Ovary (tissue), 10 donors: ENCODE measurements at places on chromosomes 3 and 15. TPM values are rescaled to one million over a fixed set of nuclear protein-coding genes. Genes with fewer than 3 reads are reported as not detected.
A peak's percentile ranks its signal among the peaks of the same experiment; 100 is the strongest.

DNA sequence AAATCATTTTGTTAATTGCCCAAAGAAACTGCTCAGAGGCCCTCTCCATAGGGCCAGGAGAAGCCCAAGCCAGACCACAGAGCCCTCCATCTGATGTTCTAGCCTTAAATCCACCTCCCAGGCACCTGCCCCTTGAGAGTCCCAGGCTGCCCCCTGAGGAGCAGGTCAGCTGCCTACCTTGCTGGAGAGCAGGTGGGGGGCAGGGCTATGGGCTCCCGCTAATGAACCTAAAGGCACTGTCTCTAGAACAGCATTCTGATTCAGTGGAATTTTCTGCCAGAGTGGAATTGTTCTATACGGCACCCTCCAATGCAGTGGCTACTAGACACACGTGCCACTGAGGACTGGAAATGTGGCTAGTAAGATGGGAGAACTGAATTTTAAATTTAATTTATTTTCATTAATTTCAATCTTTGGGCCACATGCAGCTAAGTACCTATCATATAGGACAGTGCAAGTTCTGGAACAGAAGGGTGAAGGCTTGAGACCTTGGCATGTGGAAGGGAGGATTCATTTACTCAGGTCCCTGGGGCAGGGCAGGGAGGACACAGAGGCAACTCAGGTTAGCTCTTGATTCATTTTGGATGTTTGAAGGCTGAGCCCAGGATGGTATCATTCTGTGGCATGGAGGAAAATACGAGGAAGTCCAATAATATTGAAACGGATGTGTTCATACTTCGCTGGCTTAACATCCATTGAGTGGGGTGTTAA is 11.4 kb downstream of the AMOTL2 start:
- H3K27me3 ChIP-seq = no peaks in the 10 kb centered on the region
- DNase-seq = peak; percentile 9
- H3K36me3 ChIP-seq = no peaks in the 10 kb centered on the region
- H3K27ac ChIP-seq = peak overlapping the region; percentile 72
- H3K4me1 ChIP-seq = peaks cover 36% of the 10 kb centered on the region
- H3K4me3 ChIP-seq = no peak overlapping the region

- H3K27me3 ChIP-seq = no peaks in the 10 kb centered on the region
- no peak overlapping the region for H3K27ac ChIP-seq
- H3K4me1 ChIP-seq = peaks cover 8% of the 10 kb centered on the region
- DNase-seq = no peak
- no peaks in the 10 kb centered on the region for H3K36me3 ChIP-seq
These were observed 58.6 kb downstream of the FLNB start for GRCh38 chr3:58066842-58067241.

GRCh38 chr3:160403028-160403545 is 3.6 kb downstream of the SMC4 start:
- H3K4me1 ChIP-seq = peaks cover under 1% of the 10 kb centered on the region
- no peaks in the 10 kb centered on the region for H3K27me3 ChIP-seq
- H3K36me3 ChIP-seq = no peaks in the 10 kb centered on the region
- no peak overlapping the region for H3K27ac ChIP-seq
- no peak for DNase-seq

GRCh38 chr3:123026565-123027291 is 835 bp downstream of the SEMA5B start:
- H3K36me3 ChIP-seq = no peaks in the 10 kb centered on the region
- H3K27ac ChIP-seq = no peak overlapping the region
- peak; percentile 49 for DNase-seq

GRCh38 chr15:99017322-99017701 is 9.7 kb upstream of the PGPEP1L start:
- peaks cover 2% of the 10 kb centered on the region for H3K4me1 ChIP-seq
- no peak for DNase-seq
- H3K27me3 ChIP-seq = no peaks in the 10 kb centered on the region
- H3K4me3 ChIP-seq = no peak overlapping the region
- no peaks in the 10 kb centered on the region for H3K36me3 ChIP-seq

Gene TNFAIP8L3
- 60.7 TPM for total RNA-seq
